ENCODE measurements at places on chromosomes 4 and X.

GRCh38 chr4:8435656-8436121 lies 4.8 kb downstream of the ACOX3 start:
- DNase-seq, result no peak

DNA sequence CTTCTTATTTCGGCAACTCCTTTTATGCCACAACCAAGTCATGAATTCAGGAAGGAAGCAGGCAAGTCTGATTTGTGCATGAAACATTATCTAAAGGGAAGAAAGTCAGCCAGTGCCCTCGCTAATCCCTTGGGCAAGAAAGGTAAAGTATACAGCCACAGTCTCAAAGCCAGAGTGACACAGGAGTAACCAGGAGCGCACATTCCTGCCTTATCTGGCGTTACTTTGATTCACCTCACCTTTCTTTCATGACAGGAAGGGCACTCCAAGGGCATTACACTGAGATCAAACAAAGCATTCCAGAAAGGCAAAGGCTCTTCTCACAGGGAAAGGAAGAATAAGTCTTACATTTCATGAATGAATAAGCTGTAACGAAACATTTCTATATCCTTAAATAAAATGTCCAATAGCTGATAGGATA lies 38.8 kb downstream of the FAT1 start:
- no peak for DNase-seq

- no peak for DNase-seq
Observed at GRCh38 chr4:75037252-75037651, 104.3 kb downstream of the PARM1 start.

DNA sequence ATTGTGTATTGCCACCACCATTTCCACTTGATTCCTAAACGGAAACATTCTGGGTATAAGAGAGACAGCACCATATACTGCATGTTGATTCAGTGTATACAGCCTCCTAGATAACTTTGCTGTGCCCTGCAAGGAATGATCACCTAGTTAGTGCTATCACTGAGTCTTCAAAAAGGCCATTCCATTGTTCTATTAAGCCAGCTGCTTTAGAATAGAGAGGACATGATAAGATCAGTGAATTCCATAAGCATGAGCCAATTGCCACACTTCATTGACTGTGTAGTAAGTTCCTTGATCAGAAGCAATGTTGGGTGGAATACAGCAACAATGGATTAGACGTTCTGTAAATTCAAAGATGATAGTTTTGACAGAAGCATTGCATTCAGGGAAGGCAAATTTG lies 1047.3 kb downstream of the PCDH18 start:
- no peak for DNase-seq

DNA sequence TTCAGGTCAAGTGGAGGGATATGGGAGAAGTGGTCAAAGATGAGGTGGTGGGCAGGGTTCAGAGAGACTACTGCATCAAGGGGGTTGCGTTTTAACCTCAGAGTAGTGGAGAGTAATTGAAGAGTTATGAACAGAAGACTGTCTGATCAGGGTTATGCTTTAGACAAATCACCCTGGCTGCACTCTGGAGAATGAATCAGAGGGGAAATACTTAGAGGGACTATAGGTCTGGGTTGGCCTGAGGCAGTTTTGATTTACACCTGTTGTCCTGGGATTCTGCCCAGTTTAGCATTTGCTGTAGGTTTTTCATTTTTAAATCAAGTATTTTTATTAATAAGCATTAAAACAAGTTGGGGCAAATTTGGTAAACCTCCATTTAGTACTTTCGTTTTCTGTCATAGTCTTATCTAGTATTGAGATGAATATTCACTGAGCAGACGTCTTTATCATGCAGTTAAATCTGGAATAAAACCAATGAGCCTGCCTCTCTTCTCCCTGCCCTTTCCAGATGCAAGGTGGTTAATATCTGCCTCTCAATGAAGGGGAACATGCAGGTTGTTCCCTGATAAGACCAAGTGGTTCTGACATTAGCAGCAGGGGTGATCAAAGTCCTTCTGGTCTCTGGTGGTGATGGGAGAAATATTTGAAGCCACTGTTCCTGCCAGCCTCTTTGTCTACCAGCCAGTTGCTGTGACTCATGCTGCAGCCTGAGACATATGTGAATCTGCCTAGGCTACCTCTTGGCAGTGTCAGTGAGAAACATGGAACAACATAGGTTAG lies 116.0 kb upstream of the RPS6KA3 start:
- peak; percentile 20 for DNase-seq

DNA sequence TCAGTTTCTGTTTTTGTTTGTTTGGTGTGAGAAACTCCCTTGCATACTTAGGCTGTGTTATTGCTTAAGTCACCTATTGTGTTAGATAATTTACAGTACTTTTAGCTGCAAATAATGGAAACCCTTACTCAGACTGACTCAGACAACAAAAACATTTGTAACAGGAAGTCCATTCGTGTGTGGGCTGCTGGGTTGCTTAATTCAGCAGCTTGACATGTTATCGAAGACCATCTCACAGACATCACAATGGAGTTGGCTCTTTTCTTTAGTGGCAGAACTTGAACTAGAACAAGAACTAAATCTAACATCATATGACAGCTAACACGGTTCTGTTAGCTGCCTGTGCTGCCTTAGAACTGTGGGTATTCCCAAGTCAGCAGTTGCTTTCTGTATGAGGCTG lies 9.9 kb upstream of the GABRE start:
- no peak for DNase-seq

DNA sequence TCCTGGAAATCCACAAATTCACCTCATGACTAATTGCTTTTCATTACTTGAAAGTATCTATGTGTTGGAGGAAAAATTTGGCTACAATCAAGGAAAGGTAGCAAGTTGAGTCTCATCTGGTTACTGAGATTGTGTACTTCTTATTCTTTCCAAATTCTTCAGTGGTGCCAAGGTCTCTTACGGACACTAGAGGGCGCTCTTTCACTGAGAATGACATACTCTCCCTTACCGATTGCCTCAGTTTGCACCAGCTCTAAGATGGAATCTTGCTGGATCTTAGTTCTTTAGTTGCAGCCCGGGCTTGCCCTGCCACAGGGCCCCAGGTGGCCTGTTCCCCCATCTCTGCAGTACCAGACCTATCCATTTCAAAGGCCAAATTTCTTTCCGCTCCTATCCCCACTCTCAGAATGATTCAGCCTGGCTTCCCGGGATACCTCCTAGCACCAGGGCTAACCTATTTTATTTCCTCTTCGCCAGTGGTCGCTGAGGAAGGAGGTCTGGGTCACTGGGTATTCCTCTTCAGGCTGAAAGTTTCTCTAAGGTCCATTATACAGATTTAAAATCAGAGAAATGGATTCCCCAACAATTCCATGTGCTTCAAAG lies 24.6 kb upstream of the GPR50 start:
- DNase-seq, result no peak

GRCh38 chr4:153472122-153473037 lies 6.2 kb downstream of the TMEM131L start:
- DNase-seq, result no peak

DNA sequence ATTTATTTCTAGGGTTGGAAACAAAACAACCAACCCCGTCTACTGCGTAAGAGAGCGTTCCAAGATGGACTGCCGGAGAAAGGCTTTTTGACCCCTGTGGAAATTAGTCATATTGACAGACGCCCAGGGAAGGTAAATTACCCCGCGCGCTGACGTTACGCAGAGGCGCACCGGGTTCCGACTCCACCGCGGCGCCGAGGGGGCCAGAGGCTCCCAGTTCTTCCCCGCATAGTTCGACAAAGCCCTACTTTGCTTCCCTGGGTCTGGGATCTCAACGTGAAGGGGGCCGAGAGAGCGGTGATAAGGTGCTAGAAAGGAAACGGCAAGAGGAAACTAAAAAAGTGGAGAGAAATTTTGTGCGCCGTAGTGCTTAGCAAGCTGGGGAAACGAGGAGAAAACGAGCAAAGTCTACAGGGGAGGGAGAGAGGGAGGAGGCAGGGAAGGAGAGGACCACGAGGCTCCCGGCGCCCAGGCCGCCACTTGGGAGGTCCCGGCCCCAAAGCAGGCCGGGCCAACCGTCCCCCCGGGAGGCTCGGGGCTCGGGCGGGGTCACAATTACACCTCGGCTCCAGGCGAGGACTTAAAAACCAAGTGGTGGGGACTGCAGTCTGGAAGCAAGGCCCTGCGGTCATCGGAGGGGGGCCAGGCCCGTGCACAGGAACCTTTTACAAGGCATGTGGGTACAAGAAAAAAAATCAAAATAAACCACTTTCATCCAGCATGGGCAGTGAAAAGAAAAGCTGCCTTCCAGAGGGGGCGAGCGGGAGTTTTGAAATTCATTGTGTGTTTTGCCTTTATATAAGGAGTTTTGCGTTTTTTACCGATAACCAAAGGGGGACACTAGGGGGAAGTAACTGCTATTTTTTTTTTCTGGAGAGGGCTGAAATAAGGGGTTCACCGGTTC lies 13.2 kb downstream of the HAND2 start:
- DNase-seq, result no peak

DNA sequence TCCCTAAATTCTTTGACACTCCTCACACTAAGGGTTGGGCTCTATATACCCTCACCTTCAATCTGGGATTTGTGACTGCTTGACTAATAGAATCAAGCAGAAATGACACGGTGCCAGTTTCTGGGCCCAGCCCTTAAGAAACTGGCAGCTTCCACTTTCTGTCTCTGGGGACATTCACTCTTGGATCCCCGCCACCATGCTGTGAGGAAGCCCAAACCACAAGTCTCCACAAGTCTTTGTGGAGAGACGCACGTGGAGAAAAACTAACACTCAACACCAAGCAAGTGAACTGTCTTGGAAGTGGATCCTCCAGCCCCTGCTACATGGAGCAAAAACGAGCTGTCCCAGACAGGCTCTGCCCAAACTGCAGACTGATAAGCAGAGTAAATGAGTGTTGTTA lies 1.1 kb upstream of the EDNRA start:
- no peak for DNase-seq

DNA sequence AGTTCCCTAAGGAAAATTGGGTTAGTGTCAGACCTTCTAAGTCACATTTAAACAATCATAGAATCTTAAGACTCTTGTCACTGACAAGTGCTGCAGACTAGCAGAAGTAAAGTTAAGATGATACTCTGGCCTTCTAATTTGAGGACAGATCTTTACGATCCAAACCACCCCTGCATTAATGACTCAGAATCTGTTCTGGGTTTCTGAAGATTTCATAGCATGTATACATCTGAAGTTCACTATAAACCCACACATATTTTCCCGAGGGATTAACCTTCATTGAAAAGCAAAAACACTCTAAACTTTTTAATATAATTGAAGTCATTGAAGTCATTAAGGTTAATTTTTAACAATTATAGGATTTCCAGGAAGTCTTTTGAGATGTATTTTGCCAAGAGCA lies 674.3 kb downstream of the IQCM start:
- DNase-seq, result no peak

DNA sequence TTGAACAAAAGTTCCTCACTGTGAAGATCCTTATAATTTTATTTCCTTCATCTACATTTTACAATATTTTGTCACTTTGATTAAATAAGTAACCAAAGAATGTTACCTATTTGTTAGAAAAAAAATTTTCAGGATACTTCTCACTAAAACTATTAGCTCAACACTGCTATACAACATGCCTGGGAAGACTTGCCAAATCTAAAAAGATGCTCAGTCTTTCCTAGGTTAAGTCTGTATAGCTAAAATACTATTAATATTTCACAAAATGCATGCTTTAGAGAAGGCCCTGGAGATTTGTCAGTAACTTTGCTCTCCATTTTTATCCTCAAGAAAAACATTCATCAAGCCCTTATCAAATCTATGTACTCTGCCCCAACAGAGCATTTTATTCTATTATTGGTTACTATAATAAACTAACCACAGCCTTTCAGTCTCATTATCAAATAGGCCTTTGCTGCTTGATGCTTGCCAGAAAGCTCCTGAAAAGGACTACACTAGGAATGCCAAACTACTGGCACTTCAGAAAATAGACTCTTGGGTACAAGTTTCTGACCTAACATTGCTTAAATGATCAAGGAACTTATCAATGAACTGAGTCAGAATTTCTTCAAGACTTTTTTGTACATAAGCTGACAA lies 17.7 kb downstream of the NEK1 start:
- DNase-seq, result no peak

All from SHP77 (cell line).